SK-N-DZ (cell line): ENCODE measurements at places on chromosomes 3 and 15.
A peak's percentile ranks its signal among the peaks of the same experiment; 100 is the strongest.

DNA sequence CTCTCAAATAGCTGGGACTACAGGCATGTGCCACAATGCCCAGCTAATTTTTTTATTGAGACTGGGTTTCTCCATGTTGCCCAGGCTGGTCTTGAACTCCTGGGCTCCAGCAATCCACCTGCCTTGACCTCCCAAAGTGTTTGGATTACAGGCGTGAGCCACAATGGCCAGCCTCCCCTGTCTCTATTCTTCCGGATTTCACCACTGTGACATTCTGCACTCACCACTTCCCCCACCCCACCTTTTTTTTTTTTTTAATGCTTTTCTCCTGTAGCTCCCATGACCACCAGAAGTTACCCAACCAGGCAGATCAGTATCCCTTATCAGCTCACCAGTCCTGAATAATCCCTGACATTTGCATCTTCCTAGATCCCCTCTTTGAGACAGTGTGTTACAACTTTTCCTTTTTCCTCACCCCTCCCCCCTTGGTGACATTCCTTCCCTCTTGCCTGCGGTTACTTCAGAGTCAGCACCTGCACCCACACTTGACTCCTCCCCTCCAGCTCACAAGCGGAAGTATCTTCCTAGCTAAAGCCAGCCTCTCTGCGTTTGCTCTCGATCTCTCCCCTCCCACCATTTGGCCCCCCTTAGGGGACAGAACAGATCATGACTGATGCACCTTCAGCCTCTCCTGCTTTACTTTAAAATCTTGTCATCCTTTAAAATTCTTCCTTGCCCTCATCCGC, 13.5 kb upstream of the ZNF592 start:
- DNase-seq: peak; percentile 27

- no peak for DNase-seq
These were observed 36.3 kb downstream of the LRTM1 start for GRCh38 chr3:54891540-54891897.

DNA sequence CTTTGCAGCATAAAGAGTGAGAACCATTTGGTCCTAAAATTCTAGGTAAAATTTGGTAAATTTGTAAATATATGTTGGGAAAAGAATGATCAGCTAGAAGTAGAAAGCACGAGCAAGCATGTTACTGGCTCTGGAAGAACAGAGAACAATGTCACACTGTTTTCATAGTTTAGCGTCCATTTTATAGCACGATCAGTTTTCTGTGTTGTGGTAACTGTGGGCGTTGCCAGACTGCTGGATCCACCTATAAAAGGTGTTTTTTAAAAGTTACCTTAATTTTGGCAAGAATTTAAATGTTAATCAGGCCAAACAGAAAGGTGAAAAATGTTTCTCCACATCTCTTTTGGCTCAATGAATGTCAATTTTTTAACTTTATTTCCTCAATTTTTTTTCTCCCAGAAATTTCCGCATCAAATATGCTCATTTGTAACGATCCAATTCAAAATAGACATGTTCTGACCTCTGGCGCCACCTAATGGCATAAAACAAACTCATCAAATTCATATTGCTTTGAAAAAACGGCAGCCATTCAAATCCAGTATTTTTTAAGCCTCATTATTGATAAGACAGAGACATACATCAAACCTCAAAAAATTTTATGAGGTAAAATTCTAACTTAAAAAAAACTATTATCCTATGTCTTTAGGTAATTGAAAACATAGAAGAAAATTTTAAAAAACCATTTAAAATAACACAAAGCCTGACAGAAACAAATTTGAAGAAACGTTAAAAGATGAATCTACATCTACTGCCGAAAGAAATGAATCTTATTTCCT, 5.5 kb upstream of the GP5 start:
- DNase-seq: peak; percentile 54

- DNase-seq: no peak
These were observed 589.6 kb downstream of the PDCD6IP start for GRCh38 chr3:34387826-34388564.

- no peak for DNase-seq
These were observed 81.8 kb downstream of the LSM3 start for GRCh38 chr3:14260463-14260862.

DNA sequence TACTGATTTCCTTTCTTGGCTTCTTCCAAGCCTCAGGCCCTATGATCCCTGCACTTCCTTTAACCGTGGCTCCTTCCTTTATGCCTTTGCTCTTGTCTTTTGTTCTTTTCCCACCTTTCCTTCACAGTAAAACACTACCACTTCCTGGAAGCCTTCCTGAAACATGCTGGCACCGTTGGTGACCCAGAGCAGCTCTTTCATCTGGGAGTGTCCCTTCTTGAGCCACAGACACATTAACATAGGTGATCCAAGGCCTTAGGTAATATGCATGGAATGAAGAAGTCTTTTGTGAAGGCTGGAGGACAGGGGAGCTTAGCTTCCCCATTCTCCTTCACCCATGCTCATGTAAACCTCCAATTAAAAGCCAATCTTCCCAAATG, 39.4 kb downstream of the AMOTL2 start:
- no peak for DNase-seq

DNA sequence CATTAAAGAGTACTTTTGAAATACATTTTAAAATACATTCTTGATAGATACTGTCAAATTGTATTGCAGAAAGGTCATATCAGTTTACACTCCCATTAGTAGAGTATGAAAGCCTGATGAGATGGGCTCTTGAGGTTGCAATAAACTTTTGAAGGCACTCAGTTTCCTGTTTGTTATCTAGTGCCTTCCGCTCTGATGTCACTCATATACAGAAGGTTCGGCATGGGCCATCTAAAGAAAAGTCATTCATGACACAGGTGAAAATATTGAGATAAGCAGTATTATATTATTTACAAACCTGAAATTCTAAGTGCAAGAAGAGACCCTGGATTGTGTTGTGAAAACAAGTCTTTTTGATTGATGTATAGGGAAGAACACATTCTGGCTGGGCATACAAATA, 36.5 kb upstream of the DENND4A start:
- DNase-seq: no peak

DNA sequence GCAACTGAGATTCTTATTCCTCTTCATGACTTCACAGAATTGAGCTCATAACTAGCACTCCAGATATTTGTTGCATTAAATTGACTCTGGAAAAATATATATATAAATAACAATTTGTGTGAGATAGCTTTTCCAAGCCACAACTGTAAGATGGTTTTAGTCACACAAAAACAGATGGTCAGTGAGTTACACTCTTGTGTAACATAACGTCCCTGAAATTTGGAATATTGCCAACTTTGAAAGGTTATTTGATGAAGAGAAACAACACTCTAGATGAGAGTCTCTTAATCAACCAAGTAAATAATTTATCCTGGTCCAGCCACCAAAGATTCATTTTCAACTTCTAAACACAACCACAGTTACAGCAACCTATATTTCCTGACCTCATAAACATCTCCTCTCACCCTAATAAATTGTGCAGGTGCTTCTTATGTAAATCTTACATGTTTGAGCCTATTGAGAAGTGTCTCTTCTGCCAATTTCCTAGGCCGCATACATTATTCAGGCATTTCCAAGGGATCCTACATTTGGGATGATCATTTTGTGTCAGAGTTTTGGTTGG, 84.9 kb upstream of the ACP3 start:
- no peak for DNase-seq

- no peak for DNase-seq
These were observed 17.6 kb downstream of the DAZL start for GRCh38 chr3:16587681-16588060.

GRCh38 chr3:42288385-42288784, 22.4 kb upstream of the CCK start:
- no peak for DNase-seq

DNA sequence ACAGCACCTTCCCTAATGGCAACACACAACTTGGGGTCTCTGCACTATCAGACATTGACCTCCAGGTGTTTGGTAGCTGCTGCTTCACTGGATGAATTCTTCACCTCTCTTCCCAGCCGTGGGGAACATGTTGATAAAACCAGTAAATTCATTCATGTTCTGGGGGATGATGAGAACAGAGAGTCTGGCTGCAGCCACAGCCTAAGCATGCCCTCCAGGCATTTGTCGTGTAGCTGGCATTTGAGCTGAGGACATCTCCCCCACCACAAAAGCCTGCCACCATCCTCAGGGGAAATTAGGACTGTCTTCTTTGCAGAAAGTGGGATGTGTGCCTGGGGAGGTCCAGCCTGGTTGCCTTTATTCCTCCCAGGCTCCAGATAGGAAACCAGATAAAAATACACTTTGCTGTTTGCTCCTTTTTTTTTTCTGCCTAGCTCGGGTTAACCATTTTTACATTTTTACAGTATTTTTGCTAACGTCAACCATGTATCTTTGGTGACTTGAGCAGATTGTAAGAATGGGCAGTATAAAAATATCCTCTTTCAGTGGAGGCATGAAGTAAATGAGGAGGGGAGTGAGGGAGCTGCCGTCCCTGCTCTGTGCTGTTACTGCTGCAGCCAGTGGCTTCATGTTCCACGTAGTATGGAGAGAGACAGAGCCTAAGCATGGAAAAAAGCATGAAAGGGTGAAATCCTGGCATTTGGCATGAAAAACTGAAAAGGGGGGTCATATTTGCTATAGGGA, 444.0 kb downstream of the EPHB1 start:
- no peak for DNase-seq

DNA sequence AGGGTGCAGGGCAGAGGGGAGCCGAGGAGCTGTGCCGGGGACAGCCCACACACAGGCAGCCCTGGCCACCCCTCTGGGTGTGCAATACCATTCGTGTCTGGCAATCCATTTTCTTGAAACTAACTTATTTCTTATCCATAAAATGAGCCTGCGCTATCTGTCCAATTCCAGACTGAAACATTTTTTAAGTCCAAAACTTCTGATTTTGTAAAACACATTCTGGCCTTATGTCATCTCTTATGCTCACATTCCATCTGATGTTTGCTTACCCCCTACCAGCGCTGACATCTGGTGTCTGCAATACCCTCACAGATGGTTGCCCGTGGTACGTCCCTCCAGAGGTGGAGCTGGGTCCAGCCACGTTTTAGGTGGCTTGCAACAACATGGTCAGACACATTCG, 31.8 kb downstream of the PCSK6 start:
- DNase-seq: no peak

- no peak for DNase-seq
These were observed 214.5 kb upstream of the P2RY1 start for GRCh38 chr3:152620395-152620794.

GRCh38 chr15:70702584-70702983, 60.8 kb downstream of the UACA start:
- DNase-seq: no peak

GRCh38 chr3:17138246-17139039, 253.7 kb downstream of the PLCL2 start:
- no peak for DNase-seq
